ENCODE measurements at places on chromosomes 11 and 22.
A peak's percentile ranks its signal among the peaks of the same experiment; 100 is the strongest.

- no peak for DNase-seq
Measured at GRCh38 chr22:23380230-23380573, 199.9 kb downstream of the IGLL1 start.

DNA sequence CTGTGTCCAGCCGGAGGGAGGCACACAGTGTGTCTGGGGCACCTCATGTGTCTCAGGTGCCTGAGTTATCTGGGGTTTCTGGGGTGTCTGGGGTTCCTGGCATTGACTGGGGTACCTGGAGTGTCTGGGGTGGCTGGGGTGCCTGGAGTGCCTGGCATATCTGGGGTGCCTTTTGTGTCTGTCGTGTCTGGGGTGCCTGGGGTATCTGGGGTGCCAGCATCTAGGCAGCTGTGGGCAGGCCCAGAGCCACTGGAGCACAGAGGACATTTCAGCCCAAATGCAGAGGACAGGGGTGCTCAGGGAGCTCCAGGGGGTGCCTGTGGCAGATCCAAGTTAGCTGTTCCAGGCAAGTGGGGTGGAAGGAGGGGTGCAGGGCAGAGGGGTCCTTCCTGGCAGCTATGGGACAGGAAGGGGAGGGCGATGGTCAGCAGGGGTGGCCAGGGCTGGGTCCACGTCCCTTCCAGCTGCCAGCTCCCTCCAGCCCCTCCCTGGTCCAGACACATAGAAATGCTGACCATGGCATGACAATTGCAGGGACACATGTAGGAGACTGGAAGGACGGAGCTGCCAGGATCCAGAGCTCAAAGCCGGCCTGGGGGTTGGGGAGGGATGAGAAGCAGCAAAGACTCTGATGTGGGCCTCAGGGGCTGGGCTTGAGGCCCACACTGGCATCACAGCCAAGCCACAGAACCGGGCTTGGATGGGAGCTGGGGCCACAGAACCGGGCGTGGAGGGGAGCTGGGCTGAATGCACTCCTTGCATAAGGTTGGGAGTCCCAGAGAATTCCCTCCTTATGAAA is 133.0 kb downstream of the BRD1 start:
- no peak for DNase-seq

DNA sequence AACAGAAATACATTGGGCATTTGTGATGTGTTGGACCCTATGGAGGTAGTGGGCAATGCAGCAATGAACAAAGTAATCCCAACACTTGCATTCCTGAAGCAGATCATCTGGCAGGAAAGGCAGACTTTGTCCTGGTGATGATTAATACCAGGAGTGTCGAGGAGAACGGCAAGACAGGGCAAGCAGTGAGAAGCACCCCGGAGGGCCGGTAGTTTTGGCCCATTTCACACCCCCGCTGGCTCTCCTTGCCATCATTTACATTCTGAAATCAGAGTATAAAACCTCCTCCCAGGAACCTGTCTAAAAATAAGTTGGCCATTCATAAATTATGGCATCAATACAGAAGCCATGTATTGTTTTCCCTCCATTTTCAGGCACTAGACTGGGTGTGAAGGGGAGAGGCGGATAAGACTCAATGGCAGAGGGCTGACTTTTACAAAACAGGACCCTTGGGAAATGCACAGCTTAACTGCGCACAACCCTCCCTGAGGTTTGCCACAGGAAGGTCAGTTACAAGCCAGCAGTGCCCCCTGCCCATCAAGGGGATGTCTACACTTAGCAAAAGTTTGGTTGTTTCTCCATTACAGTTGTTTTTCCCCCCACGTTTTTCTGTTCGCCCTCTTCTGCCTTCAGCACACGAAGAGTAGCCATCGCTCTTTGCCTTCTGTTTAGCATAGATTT is 55.6 kb downstream of the OPCML start:
- DNase-seq = no peak

DNA sequence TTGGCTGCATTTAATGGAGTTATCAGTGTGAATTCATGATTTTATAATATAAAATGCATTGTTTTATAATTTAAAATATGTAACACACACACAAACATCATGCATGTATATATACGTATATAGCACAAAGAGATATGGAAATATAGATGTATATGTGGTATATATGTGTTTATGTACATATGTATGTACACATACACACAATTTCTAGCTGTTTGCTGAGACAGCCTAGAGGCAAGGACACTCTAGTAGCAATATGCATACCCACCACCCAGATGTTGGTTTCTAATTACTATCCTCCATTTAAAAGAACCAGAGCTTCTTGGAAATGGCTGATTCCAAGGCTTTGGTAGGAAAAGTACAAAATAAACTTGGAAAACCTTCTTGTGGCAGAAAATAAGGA is 50.4 kb downstream of the RBFOX2 start:
- DNase-seq = no peak

DNA sequence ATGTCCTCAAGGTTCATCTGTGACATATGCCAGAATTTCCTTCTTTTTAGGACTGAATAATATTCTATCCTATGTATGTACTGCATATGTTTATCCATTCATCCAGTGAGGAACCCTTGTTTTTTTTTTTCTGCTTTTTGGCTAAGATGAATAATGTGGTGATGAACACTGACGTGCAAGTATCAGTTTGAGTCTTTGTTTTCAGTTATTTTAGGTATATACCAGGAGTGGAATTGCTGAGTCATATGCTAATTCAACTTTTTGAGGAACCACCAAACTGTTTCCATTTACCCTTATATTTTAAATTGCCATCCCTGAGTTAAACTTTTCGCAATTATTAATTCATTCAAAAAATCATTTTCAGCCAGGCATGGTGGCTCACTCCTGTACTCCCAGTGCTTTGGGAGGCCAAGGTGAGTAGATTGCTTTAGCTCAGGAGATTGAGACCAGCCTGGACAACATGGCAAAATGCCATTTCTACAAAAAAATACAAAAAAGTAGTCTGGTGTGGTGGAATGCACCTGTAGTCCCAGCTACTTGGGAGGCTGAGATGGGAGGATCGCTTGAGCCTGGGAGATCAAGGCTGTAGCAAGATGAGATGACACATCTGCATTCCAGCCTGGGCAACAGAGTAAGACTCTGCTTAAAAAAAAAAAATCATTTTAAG is 64.2 kb downstream of the MICAL2 start:
- DNase-seq = peak; percentile 74

- DNase-seq = no peak
Measured at GRCh38 chr22:29004647-29005371, 56.8 kb downstream of the C22orf31 start.

GRCh38 chr11:10617551-10617950 is 49.1 kb upstream of the LYVE1 start:
- DNase-seq = no peak

DNA sequence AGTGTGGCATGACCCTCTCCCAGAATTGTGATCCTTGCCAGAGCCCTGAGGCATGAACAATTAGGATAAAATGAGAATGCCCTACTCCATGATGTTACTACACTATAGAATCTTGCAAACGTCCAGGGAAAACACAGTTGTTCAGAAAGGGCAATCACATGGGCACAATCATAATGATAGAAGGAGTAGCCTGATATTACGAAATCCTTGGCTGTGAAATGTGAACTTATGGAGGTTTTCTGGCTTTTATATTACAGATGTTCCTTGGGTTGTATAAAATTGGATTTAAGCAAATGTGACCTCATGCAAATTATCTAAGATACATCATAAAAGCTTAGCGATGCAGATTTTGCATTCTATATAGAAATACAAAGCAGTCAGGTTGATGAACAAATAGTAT is 29.4 kb upstream of the TPH1 start:
- DNase-seq = no peak

- no peak for DNase-seq
Measured at GRCh38 chr22:24982301-24983056, 30.0 kb downstream of the KIAA1671 start.

GRCh38 chr11:131692151-131692550 is 321.7 kb downstream of the NTM start:
- DNase-seq = no peak

DNA sequence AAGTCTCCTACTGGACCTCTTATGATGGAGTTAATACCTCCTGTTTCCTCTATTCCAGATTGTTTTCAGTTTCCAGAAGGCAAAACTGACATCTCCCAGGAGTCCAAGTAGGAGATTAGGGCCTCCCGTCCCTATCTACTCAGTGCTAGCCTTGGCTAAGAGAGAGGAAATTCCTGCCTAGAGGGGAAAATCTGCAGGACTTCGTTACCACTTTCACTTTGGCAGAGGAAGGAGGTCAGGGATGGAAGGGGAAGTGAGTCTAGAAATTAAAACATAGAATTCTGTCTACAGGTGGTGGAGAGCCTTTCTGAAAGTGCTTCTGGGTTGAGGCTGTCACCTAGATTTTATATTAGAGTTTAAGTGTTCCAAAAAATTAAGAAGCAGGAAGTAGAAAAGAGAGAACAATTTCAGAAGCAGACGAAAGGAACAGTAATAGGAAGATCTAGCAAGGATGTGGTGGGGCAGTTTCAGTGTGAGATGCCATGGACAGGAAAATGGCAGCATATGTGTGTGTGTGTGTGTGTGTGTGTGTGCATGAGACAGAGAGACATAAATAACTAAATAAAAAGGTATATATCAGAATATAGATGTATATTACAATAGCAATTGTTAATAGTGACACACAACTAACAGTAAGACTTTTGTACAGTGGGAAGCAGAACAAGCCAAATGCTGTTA is 2.4 kb upstream of the TRIM68 start:
- no peak for DNase-seq

GRCh38 chr11:102302241-102302640 is 15.0 kb upstream of the BIRC3 start:
- no peak for DNase-seq

GRCh38 chr22:44731357-44731970 is 20.9 kb upstream of the ARHGAP8 start:
- no peak for DNase-seq

DNA sequence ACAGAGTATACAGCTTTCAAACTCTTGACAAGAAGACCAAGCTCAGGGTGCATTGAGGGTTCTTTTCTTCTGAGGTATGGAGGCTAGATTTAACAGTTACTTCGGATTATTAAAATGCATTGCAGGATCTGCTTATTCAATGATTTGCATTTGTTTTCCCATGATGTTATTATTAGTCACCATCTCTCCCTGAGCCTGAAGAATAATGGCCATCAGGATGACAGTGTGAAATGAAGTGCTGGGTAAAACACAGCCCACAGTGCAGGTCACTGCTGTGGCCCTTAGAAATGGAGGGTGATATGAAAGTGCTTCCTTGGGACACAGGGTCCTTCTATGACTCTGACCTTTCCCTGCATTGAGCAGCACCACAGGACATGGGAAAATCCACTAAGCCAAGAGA is 40.0 kb downstream of the TECTA start:
- no peak for DNase-seq

GRCh38 chr11:115919341-115920091 is 415.3 kb upstream of the CADM1 start:
- DNase-seq = no peak

DNA sequence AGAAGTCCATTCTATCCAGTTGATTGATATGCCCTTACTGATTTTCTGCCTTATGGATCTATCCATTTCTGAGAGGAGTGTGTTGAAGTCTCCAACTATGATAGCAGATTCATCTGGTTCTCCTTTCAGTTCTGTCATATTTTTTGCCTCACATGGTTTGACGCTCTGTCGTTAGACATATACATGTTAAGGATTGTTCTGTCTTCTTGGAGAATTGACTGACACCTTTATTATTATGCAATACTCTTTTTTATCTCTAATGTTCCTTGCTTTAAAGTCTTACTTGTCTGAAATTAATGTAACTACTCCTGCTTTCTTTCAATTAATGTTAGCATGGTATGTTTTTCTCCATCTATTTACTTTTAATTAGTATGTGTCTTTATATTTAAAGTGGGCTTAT is 12.1 kb upstream of the ARHGAP20 start:
- DNase-seq = no peak

All from activated CD8-positive, alpha-beta memory T cell treated with anti-CD3 and anti-CD28 coated beads for 24 hours (primary cell).